Fibroblast of skin of right quadriceps (primary cell): ENCODE measurements at places on chromosomes 11 and 22.

DNA sequence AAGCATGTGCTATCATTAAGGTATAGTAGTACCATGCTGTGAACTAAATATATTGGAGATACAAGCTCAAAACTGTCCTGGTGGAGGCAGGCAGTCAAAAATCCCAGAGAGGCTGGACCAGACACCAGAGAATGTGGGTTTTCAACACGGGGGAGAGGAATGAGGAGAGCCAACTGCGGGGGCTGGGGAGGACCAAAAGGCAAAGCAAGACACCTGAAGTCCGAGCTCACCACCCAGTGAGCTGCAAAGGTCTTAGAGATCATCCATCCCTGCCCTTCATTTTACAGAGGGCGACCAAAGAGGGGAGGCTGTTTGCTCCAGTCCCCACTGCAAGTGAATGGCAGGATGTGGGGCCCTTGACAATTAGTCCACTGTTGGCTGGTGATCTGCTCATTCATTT is 10.0 kb downstream of the RIBC2 start:
- no peak for DNase-seq

DNA sequence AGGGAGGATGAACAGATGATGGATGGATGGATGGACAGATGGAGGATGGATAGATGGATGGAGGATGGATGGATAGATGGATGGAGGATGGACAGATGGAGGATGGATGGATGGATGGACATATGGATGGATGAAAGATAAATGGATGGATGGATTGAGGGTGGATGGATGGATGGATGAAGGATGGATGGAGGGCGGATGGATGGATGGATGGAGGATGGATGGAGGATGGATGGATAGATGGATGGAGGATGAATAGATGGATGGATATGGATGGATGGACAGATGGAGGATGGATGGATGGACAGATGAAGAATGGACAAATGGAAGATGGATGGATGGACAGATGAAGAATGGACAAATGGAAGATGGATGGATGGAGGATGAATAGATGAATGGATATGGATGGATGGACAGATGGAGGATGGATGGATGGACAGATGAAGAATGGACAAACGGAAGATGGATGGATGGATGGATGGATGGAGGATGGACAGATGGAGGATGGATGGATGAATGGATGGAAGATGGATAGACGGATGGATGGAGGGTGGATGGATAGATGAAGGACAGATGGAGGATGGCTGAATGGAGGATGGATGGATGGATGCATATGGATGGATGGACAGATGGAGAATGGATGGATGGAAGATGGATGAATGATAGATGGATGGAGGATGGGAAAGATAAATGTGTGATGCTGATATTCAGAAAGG is 7.4 kb downstream of the IFITM10 start:
- DNase-seq, result no peak

GRCh38 chr22:29786031-29786430 is 18.9 kb downstream of the UQCR10 start:
- no peak for DNase-seq

- no peak for DNase-seq
These were observed 259.7 kb downstream of the MN1 start for GRCh38 chr22:27541836-27542235.

DNA sequence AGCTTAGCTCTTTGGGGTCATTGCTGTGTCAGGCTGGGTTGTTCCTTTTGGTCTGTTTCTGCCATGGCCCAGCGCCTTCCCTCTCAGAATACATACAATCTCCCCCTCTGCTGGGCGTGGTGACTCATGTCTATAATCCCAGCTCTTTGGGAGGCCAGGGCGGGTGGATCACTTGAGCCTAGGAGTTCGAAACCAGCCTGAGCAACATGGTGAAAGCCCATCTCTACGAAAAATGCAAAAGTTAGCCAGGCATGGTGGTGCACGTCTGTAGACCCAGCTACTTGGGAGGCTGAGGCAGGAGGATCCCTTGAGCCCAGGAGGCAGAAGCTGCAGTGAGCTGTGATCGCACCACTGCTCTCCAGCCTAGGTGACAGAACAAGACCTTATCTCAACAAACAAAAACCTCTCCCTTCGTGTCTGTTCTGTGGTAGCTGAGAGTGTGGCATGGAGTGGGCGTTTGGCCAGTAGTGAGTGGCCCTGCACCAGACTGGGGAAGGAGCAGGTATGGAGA is 46.7 kb upstream of the RAB1B start:
- peak; percentile 18 for DNase-seq

DNA sequence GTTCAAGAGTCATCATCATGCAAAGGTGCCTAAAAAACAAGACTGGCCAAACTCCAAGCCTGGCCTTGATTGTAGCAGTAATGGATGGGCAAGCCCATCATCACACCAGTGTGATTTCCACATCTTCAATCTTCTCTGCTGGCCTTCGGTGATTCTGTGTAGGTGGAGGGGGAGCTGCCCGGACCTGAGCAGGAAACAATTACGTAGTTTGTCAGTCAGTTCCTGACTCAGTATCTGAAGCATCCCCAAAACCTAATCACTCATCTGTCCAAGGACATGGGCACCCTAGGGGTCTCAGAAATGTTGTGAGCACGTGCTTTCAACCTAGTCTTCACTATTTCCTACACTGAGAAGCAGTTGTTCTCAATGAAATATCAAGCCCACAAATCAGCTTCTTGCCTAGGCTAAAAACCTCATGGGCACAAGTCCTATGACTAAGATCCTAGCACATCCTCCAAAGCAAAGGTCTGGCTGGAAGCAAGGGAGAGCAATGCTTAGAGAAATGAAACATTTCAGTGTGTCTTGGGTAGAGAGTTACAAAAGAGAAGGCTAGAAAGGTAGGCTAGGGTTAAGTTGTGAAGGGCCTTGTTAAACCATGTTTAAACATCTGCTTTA is 24.6 kb downstream of the ATG16L2 start:
- peak; percentile 32 for DNase-seq

GRCh38 chr22:20606041-20606783 is 98.8 kb downstream of the MED15 start:
- peak; percentile 39 for DNase-seq

DNA sequence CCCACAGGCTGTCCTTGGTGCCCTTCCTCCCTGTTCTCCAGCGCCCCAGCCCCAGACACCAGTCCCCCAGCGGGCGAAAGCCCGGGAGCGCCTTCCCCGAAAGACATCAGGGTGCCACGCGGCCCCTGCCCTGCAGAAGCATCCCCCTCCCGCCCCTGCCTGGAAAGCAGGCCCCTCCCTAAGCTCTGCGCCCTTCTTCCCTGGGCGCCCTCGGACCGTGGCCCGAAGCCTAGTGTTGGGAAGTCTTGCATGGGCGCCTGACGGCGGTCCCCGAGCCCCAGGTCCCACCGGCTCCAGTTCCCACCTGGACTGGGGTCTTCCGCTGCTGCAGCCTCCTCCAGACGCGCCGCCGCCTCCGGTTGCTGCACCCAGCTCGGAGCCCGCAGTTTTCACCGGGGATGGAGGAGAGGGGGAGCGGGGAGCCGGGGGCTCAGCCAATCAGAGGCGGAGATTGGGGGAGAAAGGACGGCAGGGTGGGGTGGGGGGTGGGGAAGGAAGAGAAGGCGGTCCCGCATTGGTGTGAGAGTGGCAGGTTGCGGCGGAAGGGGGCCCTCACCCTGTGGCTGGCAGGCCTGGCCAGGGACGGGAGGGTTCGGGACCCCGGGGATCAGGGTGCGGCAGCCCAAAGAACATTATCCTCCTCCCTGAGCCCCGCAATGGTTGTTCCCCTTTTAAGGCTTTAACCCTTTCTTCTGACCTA is at the start of gene THY1:
Gene THY1 (minus strand): TSS at position 364 of the 700 bp plus-strand sequence. CDS start 2,267 bp downstream, outside the sequence.
- peak; percentile 72 for DNase-seq

DNA sequence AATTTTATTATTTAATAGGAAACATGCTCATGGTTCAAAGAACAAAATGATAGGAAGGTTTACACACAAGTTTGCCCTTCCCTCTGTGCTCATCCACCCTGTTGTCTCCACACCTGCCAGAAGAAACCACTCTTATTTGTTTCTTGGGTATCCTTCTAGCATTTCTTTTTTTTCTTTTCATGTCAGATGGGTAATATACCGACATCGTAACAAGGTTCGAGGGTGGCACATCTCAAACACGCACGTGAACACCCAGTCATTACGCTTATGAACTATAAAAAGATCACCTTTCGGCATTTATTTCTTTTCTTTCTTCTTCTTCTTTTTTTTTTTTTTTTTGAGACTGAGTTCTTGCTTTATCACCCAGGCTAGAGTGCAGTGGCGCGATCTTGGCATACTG is 70.5 kb downstream of the UBASH3B start:
- DNase-seq, result no peak
